T-helper 2 cell treated with Interferon-gamma antibody and Interleukin-4, amounts not matched to agents 5 μg/mL and 100 μg/mL, for 36 hours (primary cell): ENCODE measurements at places on chromosomes 6 and 20.

DNA sequence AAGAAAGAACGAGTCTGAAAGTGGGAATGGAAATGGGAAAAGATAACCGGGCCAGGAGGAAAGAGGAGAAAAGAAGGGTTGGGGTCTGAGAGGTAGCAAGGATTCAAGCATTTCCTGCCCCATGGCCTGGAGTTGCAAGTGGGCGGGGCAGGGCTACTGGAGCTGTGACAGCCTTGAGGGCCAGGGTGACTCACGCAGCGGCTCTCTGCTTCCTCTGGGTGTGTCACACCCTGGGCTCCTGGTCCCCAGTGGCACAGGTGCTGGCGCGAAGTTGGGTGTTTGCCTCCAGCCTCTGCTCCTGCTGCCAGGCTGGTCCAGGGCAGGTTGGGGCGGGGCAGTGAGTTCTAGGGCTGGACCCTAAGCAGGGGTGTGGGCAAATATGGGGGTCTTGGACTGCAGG lies 3.3 kb upstream of the ULBP3 start:
- peak; percentile 40 for DNase-seq

- DNase-seq, result no peak
These were observed 21.5 kb downstream of the ASIP start for GRCh38 chr20:34262488-34263288.

GRCh38 chr6:53944543-53944942 lies 149.7 kb downstream of the LRRC1 start:
- DNase-seq, result no peak

- DNase-seq, result no peak
These were observed 174.4 kb upstream of the FOXA2 start for GRCh38 chr20:22758815-22759214.

- no peak for DNase-seq
These were observed 11.5 kb downstream of the FGD2 start for GRCh38 chr6:37016995-37017394.

DNA sequence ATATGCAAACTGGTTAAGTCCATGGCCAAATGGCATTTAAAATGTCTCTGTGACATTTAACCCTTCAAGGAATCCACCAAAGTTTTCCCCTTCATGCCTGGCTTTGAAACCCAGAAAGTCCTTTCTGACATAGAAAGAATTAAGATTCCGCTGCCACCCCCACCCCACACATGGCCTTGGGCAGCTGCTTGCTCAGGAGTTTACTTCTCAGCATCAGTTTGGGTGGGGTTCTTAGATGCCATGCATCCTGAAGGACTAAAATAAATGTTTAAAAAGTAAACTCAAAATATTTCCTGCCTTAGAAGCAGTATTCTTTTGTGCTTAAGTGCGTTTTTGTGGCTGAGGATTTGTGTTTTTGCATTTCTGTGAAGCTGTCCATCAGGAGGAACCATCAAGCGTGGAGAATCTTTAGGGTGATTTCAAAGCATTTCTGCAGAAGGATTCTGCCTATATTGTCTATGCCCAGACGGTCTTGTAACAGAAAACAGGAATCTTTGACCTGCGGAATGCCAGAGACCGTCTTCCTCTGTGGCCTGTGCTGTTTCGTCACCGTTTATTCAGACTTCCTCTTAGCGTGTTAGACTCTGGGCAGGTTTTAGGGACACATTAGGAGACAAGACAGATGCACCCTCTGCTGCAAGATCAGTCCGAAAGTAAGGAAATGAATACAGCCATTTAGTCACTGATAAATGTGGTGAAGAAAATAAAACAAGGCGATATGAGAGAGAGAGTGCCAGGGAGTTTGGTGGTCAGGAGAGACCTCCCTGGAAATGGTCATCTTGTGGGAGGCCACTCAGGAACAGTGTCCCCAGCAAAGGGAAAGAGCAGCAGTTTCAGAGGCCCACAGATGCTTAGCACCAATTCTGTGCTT lies 6.2 kb downstream of the DUSP22 start:
- DNase-seq, result no peak

DNA sequence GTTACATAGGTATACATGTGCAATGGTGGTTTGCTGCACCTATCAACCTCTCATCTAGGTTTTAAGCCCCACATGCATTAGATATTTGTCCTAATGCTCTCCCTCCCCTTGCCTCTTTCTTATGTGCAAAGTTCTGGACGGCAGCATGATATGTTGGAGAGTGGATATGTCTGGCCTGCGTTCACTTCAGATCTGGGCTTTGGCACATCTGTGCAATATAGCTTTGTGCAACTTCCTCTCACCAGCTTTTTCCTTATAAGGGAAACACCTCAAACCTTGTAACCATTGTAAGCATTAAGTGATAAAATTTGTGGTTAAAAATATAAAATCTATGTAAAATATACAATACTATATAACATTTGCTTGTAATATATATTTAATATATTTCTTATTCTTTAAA lies 288.0 kb downstream of the PHACTR1 start:
- no peak for DNase-seq

DNA sequence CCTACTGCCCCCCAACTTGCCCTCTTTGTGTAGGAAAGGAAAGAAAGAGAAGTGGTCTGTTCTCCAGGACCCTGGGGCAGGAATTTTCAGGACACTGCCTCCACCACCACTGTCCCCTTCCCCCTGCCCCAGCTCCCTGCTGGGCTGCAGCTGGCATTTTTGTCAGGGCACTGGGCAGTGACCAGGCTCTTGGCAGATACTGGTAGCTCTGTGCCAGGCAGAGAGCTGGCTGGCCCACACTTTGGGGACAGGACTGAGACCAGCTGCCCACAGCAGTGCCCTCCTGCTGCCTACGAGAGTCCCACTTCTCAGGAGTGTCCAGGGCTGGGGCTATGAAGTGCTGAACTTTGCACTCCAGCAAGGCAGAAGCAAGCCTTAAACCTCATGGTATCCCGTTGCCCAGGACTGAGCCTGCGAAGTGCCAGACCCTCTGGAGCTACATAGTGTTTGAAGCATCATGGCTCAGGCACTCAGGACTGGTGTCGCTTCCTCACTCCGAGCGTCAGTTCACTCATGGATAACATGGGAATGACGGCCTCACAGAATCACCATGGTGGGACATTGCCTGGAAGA lies 19.3 kb downstream of the SLC13A3 start:
- no peak for DNase-seq

DNA sequence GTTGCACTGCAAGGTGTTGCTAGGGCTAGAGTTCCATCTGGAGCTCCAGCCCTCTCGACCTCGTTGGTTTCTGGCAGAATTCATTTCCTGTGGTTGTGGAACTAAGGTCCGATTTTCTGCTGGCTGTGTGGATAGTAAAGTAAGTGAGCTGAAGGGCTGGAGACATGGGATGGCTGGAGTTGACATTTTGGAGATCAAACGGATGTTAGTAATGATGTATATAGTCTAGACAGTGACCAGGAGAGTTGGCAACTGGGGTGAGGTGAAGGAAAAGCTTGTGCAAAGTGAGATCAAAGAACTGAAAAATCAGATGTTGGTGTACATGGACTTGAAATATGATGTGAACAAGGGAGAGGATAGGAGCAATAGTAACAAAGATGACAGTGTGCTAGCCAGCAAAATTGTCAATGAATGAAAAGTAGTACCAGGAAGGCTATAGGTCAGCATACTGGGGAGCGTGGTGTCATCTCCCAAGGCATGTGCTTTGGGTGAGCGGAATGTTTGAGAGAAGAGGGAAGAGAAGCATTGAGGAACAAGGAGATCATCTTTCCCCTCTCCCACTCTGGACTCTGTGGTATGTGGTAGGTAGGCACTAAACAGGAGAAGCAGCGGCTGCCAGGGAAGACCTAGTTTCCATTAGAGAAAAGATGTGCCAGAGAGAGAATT lies 7.8 kb downstream of the QRSL1 start:
- DNase-seq, result no peak

GRCh38 chr20:43972692-43973091 lies 58.0 kb downstream of the TOX2 start:
- DNase-seq, result no peak

DNA sequence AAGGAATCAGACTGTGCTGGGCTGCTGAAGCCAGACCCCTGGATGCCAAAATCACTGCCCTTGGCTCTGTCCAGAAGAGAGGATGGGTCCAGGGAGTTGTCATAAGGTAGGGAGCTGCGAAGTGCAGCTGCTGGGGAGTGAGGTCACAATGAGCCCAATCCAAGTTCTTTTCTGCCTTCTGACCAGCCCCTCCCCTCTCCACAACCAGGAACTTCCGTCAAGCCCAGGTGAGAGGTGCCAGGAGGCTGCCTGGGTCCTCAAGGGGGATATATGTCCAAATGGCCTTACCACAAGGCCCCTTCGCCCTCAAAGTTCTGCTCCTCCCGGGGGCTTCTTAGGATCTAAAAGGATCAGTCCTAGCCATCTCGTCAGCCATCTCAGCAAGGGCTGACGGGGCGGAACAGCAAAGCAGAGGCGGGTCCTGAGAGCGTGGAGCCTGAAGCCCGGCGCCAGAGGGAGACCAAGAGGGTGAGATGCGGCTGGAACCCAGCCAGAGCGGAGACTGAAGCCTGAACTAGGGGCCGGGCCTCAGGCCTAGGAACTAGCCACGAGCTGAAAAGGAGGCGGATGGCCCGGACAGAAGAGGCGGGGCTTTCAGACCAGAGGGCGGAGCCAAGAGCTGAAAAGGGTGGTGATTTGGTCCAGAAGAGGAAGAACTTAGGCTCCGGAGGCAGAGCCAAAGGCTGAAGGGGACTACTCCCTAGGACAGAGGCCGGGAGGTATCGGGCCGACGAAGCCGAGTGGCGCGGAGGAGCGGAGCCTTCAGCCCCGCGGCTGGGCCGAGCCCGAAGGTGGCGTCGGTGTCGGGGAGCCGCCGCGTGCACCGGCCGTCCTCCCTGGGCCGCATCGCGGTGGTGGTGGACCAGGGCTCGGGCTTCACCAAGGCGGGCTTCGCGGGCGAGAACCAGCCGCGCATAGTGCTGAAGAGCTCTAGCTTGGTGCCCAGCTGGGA lies at the start of gene ACTL10:
TSS of gene ACTL10 (plus strand) at position 651 of the 952 bp plus-strand sequence. CDS start 555 bp downstream, outside the sequence.
- DNase-seq, result peak; percentile 88

GRCh38 chr20:62977613-62978560 lies 25.4 kb downstream of the SLC17A9 start:
- peak; percentile 49 for DNase-seq

- no peak for DNase-seq
These were observed 129.0 kb downstream of the F13A1 start for GRCh38 chr6:6191476-6191875.

DNA sequence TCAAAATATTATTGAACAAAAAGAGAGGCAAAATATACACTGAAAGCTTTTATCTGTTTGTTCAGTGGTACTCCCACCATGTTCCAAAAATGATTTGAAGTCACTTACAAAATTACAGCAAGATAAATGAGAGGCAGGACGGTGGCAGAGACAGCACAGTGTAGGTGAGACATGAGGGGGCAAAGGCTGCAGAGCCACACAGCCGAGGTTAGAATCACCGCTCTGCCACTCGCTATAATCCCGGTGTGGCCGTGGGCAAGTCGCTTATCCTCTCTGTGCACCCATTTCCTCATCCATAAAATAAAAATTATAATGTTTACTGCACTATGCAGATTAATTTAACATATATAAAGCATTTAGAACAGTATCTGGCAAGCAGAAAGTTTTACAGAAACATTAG lies 140.1 kb upstream of the BEND6 start:
- DNase-seq, result no peak

- DNase-seq, result no peak
These were observed 1014.6 kb downstream of the GRIK2 start for GRCh38 chr6:102407886-102408741.

- DNase-seq, result no peak
These were observed 163.4 kb upstream of the DEFB112 start for GRCh38 chr6:50213146-50213545.

DNA sequence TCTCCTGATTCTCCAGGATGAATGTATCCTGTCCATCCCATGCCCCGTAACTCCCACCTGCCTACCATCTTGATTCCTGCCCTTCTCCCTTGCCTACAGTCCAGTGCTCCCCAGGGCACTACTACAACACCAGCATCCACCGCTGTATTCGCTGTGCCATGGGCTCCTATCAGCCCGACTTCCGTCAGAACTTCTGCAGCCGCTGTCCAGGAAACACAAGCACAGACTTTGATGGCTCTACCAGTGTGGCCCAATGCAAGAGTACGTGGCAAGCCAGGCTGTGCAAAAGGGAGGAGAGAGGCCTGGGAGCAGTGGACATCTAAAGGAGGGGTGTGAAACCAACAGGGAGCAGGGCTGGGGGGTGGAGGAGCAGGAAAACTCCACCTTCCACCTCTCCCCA lies 15.0 kb upstream of the ZNF76 start:
- no peak for DNase-seq

DNA sequence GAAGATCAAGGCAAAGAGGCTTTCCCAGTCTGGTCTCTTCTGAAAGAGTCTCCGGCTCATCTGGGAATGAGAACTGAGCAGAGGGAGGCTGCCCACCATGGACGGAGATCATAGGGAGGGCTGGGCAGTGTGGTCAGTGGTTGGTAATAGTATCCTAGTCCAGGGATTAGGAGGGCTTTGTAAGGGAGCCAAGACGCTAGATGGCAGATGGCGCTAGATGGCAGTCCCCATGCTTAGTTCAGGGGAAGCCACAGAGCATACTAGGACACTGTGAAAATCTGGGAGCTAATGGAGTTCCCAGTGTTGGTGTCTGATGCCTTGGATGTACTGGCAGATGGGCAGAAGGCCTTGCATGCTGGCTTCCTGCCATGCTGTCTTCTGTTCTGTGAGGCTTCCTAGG lies 21.7 kb upstream of the DAAM2 start:
- no peak for DNase-seq

DNA sequence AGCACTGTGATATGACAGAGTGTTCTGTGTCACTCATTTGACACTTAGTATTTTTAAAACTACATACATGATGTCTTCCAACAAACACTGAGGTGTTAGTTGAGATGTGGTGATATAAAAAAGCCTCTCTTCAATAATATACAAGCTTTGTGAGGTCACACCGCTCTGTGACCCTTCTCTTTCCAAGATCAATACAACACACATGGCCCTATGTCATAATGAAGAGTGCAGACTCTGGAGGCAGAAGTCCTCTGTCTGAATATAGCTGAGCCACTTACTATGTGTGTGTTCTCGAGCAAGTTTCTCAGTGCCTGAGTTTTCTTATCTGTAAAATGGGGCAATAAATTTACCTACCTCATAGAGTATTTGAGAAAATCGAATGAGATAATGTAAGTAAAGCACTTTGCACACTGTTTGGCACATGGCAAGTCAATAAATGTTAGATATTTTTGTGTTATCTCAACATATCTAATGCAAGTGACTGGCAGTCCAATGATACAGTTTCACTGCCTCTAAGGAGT lies 499.0 kb upstream of the MARCKS start:
- DNase-seq, result no peak

DNA sequence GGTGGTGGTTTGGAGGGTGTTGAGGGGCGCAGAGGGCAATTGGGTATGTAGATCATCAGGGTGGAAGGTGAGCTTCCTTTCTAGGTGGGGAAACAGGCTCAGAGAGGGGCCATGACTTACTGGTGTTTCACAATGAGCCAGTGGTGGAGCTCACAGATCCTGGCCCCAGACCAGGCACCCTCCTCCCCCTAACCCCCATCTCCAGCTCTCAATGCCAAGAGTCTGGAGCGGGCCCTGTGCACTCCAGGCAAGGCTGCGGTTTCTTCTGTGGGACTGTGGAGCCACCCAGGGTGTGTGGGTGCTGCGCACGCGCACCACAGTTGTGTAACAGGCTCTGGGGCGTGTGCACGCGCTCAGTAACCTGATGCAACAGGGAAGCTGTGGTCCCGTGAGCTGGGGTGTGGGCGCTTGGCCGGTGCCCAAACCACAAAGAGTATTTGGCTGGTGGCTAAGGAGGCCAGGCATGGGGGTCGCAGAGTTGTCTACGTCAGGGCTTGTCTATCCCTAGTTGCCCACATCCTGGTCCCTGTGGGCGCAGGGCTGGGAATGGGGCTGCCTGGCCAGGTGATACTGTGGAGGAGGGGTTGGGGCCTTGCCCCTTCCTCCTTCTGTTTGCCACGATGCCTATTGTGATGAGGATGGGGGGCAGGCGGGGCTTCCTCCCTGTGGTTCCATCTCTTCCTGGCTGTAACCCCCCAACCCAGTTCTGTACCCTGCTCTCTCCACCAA lies 37.5 kb upstream of the MRPS18A start:
- DNase-seq, result peak; percentile 74
